Islet precursor cell (in vitro differentiated cells): ENCODE measurements at places on chromosomes 11 and 22.

DNA sequence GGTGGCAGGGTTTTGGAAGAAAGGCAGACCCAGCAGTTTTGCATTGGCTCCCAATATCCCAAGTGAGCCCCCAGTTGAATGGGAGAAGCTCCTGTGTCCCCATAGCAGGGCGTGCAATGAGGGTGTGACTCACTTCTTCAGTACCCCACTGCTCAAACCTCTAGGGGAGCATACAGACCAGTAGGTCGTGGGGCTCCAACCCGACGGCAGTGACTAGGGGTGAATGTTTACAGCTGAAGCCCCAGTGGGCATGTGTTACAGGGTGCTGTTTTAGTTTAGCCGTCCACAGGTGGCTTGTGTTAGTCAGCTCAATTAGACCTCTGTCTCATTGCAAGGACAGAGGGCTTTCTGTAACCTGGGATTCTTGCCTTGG, 564.5 kb upstream of the CNTN5 start:
- DNase-seq: no peak

DNA sequence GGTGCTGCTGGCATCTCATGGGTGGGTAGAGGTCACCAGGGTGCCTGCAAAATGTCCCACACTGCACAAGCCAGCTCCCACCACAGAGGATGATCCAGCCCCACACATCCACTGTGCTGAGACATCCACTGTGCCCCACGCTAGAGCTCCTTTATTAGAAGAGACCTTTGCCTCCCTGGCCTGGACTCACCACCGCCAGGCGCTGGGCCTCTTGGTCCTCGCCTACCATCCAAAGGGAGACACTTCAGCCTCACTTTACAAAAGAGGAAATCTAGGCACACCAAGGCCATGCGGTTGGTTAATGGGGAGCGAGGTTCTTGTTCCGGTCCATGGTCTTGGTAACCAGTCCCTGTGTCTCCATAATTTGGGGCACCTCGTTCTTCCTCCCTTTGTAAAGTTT, 3.4 kb upstream of the ANO1 start:
- no peak for DNase-seq

DNA sequence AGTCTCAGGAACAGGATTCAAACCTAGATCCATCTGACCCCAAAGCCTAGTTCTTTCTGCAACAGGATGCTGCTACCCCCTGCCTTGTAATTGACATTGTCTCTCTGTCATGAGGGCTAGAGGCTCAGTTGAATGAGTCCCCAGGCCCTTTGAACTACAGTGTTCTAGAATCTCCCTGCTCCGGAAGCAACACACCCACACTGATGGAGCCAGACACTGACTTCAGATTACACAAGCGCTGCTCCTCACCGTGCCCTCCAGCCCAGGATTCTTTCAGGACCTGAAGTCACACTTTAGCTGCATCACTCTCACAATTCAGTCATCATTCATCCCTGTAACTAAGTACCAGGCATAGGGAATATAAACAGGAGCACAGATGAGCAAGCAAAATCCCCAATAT, 69.6 kb downstream of the RAB30 start:
- peak; percentile 77 for DNase-seq

DNA sequence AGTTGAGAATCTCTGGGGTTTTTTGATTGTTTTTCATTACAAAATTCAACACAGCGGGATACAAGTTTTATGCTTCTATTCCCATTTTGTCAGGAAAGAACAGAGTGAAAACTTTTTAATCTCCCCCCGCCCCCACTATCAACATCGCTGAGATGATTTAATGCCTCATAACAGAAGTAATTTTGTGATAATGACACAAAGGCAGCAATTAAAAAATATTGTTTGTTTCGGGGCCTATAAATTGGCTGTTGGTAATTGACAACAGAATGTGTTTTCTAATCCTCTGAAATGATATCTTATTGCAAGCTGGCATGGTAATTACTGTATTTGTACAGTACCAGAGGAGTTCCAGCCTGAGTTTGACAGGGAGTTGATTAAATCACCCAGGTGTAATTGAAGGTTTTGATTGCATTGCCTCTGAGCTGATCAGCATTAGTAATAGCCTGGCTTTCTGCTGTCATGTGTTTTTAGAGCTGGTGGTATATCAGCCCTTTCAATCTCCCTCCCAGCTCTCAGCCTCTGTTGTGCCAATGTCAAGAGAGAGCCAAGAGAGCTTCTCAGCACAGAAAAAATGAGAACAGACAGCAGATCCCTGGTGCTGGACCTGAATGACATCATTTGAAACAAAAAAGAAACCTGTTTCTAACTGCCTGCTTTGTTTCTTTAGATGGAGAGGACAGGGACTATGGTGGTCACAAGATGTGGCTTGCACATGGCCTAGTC, 265.1 kb downstream of the FAM76B start:
- peak; percentile 66 for DNase-seq

DNA sequence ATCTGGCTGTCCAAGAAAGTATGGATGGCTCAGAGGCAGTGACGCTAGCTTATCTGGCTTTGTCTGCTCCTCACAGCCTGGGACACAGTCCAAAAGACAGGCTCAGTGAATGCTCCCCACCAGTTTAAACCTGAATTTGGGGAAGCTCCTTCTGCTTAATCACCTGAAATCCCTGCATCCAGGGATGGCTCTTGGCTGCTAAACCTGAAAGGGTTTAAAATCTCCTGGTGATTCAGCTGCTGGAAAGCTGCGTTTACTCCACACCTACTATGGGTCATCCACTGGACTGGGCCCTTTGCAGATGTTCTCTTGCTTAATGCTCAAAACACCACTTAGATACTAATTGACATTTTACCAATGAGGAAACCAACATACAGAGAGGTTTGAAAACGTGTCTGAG, 302.0 kb upstream of the NARS2 start:
- DNase-seq: no peak
